ENCODE measurements at places on chromosomes 2 and 18.

DNA sequence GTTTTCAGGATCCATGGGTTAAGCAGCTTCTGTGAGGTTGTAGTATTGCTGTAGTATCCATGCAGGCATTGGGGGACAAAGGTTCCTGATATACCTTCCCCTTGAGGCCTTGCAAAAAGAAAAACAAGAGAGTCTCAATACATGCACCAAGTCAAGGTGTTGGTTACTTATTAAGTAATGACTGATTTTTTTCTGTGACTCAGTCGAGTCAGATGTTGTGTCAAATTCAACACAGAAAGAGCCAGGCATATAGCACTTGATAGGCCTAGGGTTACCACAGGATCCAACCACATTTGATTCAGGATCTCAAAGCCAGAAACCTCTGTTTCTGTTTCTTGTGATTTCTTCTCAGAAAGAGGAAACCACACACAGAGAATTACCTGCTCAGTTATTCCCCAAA is 24.9 kb upstream of the CD8A start:
- DNase-seq: no peak

DNA sequence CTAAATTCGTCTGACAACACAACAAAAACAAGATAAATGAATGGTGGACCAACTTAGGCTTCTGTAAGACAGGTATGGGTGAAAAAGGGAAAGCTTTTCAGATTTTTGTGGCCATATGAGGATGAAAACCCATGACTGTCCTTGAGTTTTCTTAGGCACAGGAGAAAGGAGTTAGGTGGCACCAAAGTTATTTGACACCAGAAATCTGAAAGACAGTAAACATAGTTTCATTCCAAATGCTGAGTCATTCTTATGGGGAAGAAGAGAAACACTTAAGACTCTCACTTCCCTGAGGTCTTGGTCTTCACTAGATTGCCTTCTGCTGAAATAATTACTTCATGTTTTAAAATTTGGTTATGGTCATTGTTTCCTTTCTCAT is 5.2 kb upstream of the GPD2 start:
- DNase-seq: no peak

GRCh38 chr18:45066886-45067285 is 386.2 kb downstream of the SETBP1 start:
- DNase-seq: no peak

GRCh38 chr2:229586746-229587705 is 127.3 kb downstream of the DNER start:
- peak; percentile 91 for DNase-seq

Measured in dorsolateral prefrontal cortex (tissue), 122 donors.